ENCODE measurements at places on chromosomes 5 and 9.

DNA sequence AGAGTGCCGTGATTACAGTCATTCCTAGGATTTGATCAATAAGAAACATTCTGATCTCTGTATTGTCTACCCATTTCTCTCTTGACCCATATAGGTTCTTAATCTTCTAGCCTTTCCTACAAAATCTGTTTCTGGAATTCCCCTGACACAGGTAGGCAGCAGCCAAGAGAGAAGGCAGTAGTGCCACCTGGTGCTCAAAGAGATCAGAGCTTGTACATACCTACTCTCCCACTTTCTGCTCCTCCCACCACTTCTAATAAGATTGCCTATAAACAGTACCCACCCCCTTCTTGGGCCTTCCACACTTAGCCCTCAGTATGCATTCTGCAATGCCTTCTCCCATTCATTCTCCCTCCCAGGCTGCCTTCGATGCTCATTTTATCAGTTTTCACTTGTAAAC is 117.4 kb upstream of the RORB start:
- DNase-seq, result no peak

DNA sequence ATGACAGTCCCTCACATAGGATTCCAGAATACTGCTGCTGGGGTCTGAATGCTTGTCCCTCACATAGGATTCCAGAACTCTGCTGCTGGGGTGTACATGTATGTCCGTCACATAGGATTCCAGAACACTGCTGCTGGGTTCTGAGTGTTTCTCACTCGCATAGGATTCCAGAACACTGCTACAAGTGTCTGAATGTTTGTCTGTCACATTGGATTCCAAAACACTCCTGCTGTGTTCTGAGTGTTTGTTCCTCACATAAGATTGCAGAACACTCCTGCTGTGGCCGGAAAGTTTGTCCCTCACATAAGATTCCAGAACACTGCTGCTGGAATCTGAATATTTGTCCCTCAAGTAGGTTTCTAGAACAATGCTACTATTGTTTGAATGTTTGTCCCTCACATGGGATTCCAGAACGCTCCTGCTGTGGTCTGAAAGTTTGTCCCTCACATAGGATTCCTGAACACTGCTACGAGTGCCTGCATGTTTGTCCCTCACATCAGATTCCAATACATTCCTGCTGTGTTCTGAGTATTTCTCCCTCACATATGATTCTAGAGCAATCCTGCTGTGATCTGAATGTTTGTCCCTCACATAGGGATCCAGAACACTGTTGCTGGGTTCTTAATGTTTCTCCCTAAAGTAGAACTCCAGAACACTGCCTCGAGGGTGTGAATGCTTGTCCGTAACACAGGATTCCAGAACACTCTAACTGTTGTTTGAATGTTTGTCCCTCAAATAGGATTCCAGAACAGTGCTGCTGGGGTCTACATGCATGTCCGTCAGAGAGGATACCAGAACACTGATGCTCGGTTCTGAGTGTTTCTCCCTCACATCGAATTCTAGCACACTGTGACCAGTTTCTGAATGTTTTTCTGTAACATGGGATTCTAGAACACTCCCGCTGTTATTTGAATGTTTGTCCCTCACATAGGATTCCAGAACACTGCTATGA is 200.4 kb downstream of the FOXD4L6 start:
- DNase-seq, result no peak

- DNase-seq, result no peak
Measured at GRCh38 chr5:148401604-148402003, 17.8 kb downstream of the FBXO38 start.

GRCh38 chr5:313265-313664 is 8.2 kb upstream of the AHRR start:
- no peak for DNase-seq

GRCh38 chr5:84239494-84239893 is 145.2 kb downstream of the EDIL3 start:
- DNase-seq, result no peak

GRCh38 chr5:137700282-137700680 is 35.6 kb downstream of the KLHL3 start:
- DNase-seq, result no peak

GRCh38 chr5:131992370-131992769 is 19.1 kb downstream of the ACSL6 start:
- no peak for DNase-seq

DNA sequence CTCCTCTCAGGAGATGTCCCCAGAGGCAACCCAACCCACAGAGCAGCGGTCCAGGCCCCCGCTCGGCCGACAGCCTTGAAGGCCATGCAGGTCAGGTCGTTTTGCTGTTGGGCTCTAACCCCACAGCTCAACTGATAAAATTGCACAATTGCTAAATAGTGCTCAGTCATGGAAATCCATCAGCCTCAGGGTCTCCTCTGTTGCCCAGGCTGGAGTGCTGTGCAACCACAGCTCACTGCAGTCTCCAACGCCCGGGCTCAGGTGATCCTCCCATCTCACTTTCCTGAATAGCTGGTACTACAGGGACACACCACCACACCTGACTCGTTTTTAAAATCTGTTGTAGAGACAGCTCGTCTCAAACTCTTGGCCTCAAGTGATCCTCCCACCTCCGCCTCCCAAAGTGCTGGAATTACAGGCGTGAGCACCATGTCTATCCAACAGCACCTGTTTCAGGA is 18.3 kb downstream of the BRD3OS start:
- DNase-seq, result no peak

DNA sequence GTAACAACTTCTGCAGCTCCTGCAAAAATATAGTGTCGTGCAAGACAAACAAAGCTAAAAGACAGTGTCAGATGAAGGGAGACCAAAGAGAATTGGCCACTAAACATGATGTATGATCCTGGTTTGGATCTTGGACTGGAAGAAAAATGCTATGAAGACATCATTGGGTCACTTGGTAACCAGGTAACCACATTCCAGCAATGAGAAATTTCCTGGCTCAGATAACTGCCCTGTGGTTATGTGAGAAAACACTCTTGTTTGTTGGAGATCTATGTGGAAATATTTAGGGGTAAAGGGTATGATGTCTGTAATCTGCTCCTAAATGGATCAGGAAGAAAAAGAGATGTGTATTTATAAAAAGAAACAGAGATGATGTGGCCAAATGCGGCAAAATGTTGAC is 45.5 kb upstream of the ANKRD33B start:
- no peak for DNase-seq

- DNase-seq, result no peak
Measured at GRCh38 chr9:113572076-113572861, 108.7 kb downstream of the RGS3 start.

GRCh38 chr9:24011881-24012280 is 185.8 kb upstream of the ELAVL2 start:
- DNase-seq, result no peak

DNA sequence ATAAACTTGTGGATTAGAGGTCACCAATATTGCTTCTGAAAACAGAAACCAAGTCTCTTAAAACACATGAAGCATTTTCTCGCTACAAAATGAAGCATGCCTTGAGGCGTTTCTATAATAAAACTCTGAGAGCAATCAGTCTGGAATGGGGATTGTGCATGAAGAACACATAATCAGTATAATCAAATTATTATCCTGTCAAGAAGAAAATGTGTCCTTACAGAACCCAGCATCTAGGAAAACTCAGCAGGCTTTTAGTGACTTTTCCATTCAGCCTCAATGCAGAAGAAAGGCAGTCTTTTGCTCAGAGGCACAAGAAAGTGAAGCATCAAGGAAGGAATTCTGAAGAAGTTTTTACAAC is 121.9 kb downstream of the CDH18 start:
- no peak for DNase-seq

GRCh38 chr5:105905392-105905791 is 1765.3 kb downstream of the EFNA5 start:
- no peak for DNase-seq

- no peak for DNase-seq
Measured at GRCh38 chr5:14879393-14879792, 7.8 kb upstream of the ANKH start.

DNA sequence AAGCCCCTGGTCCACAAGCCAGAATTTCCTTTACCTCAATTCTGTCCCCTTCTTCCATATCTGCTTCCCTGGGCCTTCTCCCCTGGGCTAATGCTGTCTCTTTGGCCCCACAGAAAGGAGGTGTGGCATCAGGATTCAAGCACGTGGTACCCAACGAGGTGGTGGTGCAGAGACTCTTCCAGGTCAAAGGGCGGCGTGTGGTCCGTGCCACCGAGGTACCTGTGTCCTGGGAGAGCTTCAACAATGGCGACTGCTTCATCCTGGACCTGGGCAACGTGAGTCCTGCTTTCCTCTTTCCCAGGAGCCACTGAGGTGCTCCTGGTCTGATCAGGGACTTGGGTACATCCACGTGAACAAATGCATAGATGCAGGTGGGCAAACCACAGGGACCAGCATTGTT is 42.6 kb downstream of the GSN start:
- DNase-seq, result no peak

DNA sequence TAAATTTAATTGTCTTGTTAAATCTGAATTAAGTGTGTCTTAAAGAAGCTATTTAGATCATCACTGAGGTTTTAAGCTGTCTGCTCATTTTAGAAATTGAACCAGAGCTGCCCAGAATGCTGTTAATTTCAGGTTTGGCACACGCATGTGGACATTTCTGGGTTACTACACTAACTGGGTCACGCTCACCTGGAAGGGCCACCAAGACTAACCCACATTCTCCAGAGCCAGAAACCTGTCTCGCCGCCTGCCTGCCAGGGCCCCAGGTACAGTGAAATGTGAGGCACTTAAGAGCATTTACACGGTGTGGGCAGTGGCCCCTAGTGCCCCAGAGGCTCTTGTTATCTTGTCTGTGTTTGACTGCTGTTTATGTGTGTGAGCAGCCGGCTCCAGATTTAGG is 46.6 kb downstream of the ATP10B start:
- DNase-seq, result no peak
